Erythroblast (primary cell): ENCODE measurements at places on chromosomes 7 and 10.

GRCh38 chr10:102704915-102705314, 9.3 kb downstream of the ARL3 start:
- no peak for DNase-seq

DNA sequence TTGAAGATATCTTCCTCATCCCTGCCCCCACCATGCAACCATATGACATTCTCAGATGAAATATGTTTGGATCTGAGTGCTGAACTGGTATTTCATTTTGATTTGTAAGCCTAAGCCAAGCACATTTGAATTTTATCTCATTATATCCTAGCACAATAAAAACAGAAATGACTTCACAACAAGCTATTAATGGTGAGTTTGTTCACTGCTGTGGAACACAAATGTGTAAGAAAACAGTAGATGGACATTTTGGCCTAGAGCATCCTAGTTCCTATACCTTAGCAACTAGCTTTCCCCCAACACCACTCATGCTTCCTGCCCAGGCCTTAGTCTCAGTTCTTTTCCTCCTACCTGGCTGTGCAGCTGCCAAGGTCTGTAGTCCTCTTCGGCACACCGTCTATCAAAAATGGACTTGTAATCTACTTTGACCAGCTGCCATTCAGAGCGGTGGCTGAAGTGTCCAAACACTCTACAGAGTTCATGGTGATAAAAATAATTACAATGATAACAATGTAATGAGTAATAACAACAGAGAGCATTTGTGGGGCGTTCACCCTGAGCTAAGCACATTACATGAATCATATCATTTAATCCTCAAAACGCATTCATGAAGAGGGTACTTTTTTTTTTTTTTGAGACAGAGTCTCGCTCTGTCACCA, 491.9 kb downstream of the SORCS1 start:
- no peak for DNase-seq

GRCh38 chr10:681670-682318, 7.7 kb downstream of the DIP2C start:
- DNase-seq: no peak

DNA sequence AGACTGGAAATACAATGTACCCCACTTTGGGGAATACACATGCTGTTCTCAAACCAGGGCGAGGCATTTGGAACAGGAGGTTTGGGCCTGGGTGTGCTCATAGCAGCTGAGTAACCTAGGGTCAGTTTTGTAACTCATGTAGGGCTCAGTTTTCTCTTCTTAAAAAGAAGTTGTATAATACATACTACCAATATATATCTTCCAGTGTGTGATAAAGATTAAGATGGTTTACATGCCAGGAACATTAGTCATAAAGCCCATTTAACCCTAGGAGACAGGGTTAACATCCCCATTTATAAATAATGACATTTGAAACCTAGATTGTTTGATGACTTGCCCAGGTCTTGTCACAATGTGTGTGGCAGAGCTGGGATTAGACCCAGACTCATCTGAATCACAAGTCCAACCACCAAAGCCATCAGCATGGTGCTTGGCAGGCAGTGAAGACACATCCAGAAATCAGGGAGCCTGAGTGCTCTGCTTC, 6.0 kb downstream of the AKR1B10 start:
- no peak for DNase-seq

DNA sequence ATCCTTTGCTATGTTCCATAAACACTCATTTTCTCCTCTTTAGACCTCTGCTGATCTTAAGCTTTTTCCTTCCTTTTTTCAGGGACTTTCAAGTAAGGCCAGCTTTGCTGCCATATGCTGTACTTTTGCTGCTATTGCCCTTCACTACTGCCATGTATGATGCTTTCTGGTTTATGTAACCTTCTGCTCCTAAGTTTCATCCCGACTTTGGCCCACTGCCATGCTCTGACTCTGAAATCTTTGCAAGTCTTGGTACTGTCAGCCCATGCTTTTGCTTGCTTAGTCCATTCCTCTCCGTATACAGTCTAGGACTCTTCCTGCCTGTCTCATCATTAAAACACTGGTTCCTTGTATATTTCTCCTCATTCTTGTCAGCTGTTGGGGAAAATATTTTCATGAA, 152.4 kb downstream of the RNF133 start:
- no peak for DNase-seq

DNA sequence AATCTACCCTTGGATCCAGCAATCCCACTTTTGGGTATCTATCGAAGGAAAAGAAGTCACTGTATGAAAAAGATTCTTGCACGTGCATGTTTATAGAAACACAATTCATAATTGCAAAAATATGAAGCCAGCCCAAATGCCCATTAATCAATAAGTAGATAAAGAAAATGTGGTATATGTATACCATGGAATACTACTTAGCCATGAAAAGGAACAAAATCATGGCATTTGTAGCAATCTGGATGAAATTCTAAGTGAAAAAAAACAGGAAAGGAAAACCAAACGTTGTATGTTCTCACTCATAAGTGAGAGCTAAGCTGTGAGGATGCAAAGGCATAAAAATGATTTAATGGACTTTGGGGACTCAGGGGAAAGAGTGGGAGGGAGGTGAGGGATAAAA, 18.2 kb upstream of the CASD1 start:
- no peak for DNase-seq

GRCh38 chr7:37097983-37098382, 350.7 kb downstream of the ELMO1 start:
- no peak for DNase-seq

- DNase-seq: no peak
Measured at GRCh38 chr7:127208351-127208750, 44.4 kb downstream of the GRM8 start.

GRCh38 chr10:36110097-36110496, 468.0 kb upstream of the FZD8 start:
- no peak for DNase-seq

DNA sequence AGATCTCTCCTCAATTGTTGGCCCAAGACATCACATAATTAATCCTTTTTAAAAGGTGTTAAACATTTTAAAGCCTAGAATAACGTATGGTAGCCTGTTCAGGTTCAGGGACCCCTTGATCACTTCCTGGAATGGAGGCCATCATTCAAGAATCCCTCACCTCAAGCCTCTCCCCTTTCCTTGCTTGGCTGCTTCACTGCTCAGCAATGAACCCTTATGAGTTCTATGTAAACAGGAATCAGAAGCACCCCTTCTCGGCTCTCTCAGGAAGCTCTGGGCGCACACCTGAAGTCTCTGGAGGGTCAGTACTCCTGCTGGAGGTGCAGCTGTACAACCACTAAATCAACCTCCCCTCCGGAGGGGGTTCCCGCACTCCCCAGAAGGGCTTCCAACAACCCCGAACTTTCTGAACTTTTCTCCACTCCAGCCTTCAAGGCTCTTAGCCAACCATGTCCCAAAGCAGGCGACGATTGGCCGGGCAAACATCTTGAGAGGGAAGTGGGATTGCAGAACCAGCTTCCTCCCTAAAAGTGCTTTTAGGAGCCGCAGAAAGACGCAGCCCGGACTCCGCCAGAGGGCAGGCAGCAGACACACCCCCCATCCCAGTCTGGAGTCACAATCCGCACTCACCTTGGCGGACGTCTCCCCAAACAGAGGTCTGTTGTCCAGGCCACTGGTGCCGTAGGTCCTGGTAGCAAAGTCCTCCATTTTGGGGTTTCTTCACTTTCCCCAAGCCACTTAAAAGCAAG, 562 bp downstream of the TMEM243 start:
- DNase-seq: no peak

- no peak for DNase-seq
Measured at GRCh38 chr7:10212649-10213048, 761.0 kb upstream of the PHF14 start.

DNA sequence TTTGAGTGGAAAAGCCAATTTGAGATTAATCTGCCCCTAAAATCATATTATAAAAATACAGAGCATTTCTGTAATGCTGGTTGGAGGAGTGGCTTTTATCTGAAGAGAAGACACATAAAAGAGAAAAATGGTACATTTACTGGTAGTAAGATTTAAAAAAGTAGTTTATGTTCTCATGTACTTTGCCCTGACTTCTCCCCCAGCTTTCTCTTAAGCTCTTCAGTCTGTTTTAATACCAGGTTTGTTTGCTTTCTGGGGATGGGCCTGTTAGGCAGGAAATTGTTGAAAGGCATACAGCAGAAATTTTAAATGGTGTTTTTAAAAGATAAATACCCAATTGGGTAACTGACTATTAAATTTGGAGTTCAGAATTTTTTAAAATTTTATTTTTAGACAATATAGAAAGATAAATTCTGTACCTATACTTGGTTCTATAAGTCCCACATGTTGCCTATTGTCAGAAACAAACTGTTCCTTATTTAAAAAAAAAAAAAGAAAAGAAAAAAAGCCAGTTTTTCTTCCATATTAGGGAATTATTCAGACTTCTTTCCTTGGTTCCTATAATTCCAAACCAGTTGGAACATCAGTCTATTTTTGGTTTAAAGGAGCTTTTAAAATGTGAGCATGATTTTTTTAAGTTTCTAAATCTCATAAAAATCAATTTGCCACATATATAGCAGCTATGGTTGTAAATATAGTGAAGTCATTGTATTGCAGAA, 136.6 kb downstream of the ARID5B start:
- no peak for DNase-seq

- no peak for DNase-seq
Measured at GRCh38 chr7:68422281-68422680, 1176.0 kb upstream of the AUTS2 start.

- DNase-seq: no peak
Measured at GRCh38 chr7:129642871-129643549, 31.5 kb downstream of the NRF1 start.

DNA sequence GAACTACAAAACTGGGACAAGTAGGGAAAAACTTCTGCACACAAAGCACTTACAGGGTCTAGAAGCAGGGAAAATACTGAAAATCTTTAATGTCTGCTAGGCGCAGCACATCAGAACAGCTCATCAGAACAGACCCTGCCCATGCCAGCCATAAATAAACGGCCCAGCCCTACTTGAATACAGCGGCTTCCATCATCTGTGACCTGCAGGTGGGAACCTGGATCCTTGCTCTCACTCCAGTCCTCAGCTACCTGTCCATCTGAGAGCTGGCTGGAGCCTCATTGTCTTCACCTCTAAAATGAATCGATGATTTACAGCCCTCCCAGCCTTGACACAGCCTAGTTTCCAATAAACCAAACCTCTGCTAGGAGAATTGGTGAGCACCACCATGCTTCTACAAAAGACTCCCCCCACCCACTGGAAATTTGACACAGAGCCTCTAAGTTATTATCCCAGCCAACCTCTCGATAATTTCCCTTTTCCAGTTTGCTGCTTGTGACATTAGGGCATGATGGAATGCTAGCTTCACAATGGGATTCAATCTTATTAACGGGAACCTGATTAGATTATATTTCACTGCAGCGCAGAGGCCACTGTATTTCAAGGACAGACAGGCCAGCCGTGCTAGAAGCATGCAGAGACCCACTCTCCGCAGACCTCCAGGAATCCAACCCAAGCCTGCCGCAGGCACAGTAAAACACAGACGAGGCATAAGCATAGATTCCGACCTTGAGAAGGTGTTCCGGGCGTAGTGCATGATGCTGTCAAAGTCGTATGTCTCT, 61.6 kb upstream of the OPALIN start:
- no peak for DNase-seq

DNA sequence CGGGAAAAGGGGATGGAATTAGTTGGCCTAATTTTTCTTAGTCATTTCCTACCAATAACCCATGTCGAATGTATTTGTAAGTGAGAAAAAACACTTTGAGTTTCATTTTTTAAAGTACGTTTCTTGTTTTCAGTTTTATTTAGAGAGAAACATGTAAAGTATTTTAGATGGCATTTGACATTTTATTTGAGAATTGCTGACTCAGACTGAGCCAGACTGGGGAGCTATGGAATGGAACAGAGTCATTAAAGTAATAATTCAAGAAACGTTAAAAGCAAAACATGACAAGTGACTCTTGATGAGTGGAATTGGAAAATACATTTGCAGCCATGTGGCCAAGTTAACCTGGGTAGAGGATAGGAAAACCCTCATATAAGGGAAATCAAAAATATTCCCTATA, 286.1 kb upstream of the NPSR1 start:
- no peak for DNase-seq

- DNase-seq: no peak
Measured at GRCh38 chr10:117570880-117571279, 28.3 kb downstream of the EMX2 start.

DNA sequence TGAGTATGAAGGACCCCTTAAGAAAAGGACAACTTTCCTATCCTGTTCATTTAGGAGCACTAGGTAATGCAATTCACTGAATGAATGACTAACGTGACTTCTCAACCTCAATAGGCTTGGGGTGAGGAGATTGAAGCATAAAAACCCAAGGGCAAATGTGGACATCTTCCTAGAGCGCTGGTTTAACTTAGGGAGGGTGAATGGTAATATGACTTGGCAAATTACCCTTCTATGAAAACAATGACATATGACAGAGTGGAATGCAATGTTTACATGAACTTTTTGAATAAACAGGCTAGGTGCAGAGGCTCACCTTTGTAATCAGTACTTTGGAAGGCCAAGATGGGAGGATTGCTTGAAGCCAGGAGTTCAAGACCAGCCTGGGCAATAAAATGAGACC, 83.9 kb upstream of the ANK3 start:
- DNase-seq: no peak

- no peak for DNase-seq
Measured at GRCh38 chr10:129531195-129531968, 64.3 kb downstream of the MGMT start.

DNA sequence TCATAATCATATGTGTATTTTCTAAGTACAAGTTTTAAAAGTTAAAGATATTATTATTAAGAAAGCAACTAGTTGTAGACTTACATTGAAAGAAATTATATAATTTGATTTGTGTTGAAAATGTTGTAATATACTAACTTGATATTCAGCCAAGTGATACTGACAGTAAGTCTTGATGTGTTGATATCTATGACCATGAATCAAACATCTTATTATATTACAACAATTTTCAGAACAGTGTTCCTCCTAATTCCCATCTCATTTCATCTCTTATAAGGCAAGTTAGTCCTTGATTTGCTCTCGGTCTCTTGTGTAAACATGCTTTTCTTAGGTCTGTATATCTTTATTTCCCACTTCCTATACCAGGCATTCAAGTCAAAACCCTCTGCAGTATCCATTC, 269.2 kb upstream of the SEMA3E start:
- DNase-seq: no peak

- no peak for DNase-seq
Measured at GRCh38 chr10:102616066-102616770, 28.1 kb upstream of the TRIM8 start.

DNA sequence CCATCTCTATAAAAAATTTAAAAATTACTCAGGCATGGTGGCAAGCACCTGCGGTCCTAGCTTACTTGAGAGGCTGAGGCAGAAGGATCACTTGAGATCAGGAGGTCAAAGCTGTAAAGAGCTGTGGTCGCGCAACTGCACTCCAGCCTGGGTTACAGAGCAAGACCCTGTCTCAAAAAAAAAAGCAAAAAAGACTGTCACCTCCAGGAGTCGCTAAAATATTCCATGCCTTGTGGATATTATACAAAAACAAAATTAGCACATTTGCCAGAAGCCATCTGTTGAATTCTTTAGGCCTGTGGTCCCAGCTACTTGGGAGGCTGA, 87.0 kb upstream of the SDK1 start:
- DNase-seq: no peak

GRCh38 chr10:35217455-35217854, 90.8 kb downstream of the CREM start:
- DNase-seq: no peak
